WERI-Rb-1 (cell line): ENCODE measurements at places on chromosomes 5 and 9.

DNA sequence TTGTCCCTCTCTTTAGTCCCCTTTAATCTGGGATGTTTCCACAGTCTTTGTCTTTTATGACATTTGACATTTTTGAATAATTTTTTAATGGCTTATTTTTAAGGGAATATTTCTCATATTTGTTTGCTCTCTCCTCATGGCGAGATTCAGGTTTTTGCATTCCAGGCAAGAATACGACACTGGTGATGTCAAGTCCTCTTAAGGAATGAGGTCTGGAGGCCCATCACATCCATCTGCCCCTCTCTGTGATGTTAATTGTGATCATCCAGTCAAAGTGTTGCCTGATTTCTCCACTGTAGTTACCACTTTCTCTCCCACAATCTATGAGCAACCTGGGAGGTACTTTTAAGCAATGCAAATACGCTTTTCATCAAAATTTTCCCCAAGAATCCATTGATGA, 193.2 kb downstream of the MAST4 start:
- no peak for DNase-seq

DNA sequence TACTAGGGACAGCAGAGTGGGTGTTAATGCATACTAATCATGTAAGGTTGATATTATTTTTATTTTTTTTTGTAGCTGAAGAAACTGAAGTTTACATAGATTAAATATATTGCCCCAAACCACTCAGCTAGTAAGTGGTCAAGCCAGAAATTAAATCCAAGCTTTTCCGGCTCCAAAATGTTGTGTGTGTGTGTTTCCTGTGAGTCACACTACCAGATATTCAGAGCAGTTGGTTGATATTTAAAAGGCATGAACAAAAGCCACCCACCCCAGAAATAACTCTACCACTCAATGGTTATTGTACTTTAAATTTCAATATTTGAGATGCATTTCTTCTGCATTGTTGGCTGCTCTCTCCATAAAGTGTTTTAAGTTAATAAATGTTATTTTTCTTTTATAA, 29.5 kb downstream of the KCNN2 start:
- no peak for DNase-seq

DNA sequence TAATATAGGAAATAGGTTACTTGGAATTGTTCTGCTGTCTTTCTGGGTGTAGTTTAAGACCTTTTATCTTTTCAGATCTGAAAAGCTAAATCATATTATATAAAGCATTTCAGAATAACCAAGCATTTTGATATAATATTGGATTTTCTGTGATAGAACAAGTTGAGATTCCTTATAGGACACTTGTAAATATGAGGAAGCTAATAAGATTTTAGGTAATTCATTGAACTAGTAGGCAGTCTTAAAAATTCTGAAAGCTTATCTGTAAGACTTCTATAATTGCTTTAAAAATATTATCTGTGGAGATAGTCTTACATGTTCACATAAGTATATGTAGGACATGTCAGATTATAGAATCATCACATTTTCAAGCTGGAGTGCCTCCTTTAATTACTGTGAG, 102.8 kb downstream of the SMIM15 start:
- no peak for DNase-seq

GRCh38 chr9:68802525-68803015, 97.5 kb downstream of the PIP5K1B start:
- DNase-seq, result no peak

- no peak for DNase-seq
These were observed 18.1 kb downstream of the FAM78A start for GRCh38 chr9:131258186-131258585.

DNA sequence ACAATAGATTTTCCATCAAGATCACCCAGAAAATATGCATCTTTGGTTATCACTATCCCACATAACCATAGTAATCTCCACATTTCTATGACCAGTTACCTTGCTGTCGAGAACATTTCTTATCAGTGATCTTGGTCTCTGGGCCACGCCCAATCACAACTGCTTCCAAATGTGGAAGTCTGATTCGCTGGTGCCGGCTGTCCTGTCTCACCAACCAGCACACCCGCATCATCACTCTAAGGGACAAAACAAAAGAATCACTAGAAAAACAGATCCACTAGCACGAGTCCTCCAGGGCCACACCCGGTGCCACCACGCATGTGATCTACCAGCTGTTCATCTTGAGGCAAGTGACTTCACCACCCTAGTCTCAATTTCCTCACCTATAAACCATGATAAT, 11.8 kb downstream of the APTX start:
- DNase-seq, result no peak

- DNase-seq, result no peak
These were observed 20.3 kb downstream of the TNPO1 start for GRCh38 chr5:72836810-72837209.

GRCh38 chr5:19179571-19179970, 808.4 kb downstream of the CDH18 start:
- no peak for DNase-seq

GRCh38 chr9:70045452-70045851, 1.8 kb downstream of the MAMDC2 start:
- DNase-seq, result no peak

DNA sequence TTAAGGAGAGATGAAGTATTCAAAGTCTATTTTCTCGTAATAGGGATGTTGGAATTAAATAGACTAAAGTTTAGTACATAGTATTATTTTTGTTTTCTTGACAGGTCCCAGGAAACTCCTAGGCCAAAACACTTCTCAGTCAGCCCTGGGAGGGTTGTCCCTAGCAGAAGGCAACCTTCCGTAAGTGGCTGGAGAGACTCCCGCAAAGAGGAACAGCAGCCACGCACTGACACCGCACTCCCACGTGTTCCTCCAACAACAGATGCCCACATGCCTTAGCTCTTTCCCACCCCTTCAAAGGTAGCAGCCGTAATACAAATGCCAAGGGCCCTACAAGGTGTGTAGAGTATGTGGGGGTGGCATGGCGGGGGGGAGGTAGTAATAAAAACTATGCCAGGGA, 28.4 kb downstream of the PCDHGC5 start:
- DNase-seq, result no peak

GRCh38 chr9:87662808-87663528, 63.0 kb upstream of the CTSL start:
- DNase-seq, result peak; percentile 87

GRCh38 chr5:179344431-179345182, 654 bp downstream of the ADAMTS2 start:
- DNase-seq, result no peak

GRCh38 chr5:72817076-72817481, 618 bp downstream of the TNPO1 start:
- DNase-seq, result peak; percentile 47

DNA sequence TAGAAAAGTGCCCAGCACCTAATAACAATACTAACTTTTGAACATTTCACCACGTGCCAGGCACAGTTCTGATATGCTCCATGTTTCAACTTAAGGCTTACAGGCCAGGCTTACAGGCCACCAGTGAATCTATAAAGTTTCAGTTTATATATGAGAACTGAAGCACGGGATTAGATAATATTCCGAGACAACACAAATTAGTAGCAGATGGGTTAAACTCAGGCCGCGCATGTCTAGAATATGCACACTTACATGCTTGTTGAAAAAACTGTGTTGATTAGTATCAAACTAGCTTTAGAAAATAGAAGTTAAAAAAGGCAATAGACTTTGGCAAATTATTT, 587.9 kb downstream of the MTRR start:
- no peak for DNase-seq

DNA sequence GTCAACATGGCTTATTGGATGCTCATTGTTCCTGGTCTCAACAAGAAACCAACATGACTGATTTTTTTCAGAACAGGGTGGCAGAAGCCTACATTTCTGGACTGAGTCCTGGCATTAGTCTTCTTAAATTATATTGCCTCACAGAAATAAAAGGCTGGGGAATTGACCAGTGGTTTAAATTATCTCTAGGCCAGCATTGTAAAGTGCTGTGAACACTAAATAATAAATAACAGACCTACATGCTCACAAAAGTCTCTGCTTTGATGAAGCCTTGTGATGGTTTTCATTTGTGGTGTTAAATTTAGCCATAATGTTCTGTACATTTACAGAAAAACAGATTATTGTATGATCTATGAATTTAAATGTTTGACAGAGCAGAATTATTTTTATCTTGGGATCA, 44.7 kb upstream of the CD180 start:
- no peak for DNase-seq

- no peak for DNase-seq
These were observed 234.4 kb upstream of the DAPK1 start for GRCh38 chr9:87263291-87263690.

- DNase-seq, result no peak
These were observed 76.8 kb upstream of the PCSK1 start for GRCh38 chr5:96509721-96510350.

DNA sequence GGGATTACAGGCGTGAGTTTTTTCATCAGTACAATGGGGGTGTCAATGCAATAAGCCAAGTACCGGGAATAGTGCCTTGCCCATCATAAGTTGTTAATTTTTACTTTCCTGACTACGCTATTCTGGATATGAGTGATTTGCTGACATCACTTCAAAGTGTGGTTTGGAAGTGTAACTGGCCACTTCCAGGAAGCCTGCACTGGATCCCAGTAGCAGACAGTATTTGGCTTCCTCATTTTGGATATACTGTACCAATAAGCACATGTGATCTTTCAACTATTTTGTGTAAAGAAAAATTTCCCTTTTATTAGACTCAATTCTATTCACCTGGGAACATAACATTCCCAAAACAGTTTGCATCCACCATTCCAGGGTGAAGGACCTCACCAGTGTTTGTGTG, 417.7 kb upstream of the KLF4 start:
- no peak for DNase-seq

DNA sequence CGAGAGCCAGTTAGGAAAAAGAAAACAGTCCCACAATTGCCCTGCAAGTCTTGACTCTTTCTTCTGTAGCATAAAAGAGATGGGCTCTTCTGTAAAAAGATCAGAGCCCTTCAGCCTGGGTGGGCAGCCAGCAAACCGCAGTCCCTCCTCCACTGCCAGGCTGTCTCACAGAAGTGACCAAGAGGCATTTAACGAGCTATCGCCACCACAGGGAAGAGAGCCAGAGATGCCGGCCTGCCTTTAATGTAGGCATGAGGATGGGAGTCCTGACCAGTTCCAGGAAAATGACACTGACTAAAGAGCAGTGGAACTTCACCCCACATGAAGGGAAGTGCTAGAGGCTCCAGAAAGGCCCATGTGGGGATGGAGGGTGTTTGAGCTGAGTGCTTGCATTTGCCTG, 264.6 kb downstream of the NDUFS4 start:
- DNase-seq, result no peak

DNA sequence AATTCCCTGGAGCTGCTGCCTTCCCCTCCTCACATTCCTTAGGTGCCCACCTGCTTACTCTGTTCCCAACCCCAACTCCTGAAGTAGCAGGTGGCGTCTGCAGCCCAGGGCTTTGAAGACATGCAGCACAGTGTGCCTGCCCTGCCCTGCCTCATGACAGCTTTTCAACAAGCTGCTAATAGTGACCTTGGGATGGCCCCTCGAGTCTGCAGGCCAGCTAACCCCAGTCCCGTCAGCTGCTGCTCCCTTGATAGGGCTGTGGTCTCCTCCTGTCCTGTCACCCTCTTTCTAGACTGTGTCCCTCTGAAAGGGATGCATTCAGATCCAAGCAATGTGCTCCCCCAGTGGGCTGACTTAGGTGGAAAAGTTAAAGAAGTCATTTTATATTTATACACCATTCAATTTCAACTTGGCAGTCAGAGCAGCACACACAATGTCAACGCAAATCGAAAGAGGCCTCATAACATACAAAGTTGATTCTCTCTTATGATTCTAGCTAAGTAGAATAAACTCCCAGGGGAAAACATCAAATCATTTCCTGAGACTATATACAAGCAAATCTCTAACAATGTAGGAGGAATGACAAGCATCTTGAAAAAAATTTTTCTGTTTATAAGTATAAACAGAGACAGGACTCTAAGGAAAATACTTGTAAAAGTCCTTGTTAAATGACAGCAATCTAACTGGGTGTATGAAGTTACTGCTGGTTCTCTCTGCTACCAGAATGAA, 37.9 kb downstream of the ADRB2 start:
- DNase-seq, result no peak

- no peak for DNase-seq
These were observed 49.7 kb downstream of the AHRR start for GRCh38 chr5:370959-371810.

DNA sequence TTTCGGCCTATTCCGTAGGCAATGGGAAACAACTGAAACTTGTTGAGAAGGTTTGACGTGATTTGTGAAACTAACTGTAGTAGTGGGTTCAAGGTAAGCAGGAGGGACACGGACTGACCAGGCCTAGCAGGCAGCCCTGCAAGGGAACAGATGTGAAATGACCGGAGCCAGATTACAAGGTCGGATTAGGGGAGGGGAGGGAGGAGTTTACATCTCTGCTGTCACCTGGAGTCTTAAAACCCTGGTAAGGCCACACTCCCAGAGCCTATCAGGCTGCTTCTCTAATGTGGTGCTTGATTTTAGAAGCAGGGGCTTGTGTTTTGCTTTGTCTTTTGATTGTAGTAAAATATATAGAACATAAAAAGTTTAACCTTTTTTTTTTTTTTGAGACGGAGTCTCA, 3.5 kb upstream of the SPTAN1 start:
- DNase-seq, result peak; percentile 91

GRCh38 chr5:149423049-149423793, 44.1 kb upstream of the IL17B start:
- no peak for DNase-seq
